Gastroesophageal sphincter (tissue), 4 donors: ENCODE measurements at places on chromosomes 6 and 20. TPM values are rescaled to one million over a fixed set of nuclear protein-coding genes. Genes with fewer than 3 reads are reported as not detected.

GRCh38 chr6:106527117-106527516 is 102.2 kb downstream of the RTN4IP1 start:
- no peak for ATAC-seq

Gene C6orf15
- not detected for total RNA-seq

DNA sequence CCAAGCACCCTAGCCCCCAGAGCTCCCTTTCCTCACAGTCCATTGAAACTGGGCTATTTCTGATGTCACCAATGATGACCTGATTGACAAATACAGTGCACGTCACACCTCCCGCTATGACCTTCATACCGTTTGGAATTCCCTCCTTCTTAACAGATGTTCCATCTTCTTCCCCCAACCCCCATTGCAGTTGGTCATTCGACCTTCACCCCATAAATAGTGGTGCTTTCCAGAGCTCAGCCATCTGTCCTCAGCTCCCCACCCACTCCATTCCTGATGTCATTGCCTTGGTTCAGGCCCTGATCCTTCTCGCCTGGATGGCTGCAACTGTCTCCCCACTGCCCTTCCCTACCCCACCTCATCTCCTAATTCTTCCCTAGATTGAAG is 198.5 kb downstream of the SOD2 start:
- no peak for ATAC-seq

Gene RAET1G
- total RNA-seq: 1.4 TPM

DNA sequence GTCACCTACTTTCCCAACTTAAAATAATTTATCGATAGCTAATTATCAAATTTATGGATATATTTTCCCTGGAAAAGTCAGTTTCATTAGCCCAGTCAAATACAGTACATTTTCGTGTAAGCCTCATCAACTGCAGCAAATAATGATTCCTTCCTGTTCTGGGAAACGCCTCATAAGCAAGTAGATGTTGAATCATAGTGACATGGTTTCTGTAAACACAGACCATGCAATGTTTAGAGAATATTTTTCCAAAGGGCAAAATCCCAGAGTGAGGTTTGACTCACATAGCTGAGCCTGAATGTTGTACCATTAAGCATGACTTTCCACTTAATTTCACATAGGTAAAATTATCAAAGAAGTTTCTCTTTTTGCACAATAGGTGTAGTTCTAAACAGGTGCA is 16.7 kb upstream of the VNN1 start:
- no peak for ATAC-seq

GRCh38 chr6:37205175-37205996 is 35.4 kb downstream of the PIM1 start:
- ATAC-seq: no peak

Gene NOX3
- total RNA-seq: 0.54 TPM

Gene TPBG
- total RNA-seq: 96.7 TPM

- no peak for ATAC-seq
Measured at GRCh38 chr6:37140145-37140544, 29.8 kb upstream of the PIM1 start.

DNA sequence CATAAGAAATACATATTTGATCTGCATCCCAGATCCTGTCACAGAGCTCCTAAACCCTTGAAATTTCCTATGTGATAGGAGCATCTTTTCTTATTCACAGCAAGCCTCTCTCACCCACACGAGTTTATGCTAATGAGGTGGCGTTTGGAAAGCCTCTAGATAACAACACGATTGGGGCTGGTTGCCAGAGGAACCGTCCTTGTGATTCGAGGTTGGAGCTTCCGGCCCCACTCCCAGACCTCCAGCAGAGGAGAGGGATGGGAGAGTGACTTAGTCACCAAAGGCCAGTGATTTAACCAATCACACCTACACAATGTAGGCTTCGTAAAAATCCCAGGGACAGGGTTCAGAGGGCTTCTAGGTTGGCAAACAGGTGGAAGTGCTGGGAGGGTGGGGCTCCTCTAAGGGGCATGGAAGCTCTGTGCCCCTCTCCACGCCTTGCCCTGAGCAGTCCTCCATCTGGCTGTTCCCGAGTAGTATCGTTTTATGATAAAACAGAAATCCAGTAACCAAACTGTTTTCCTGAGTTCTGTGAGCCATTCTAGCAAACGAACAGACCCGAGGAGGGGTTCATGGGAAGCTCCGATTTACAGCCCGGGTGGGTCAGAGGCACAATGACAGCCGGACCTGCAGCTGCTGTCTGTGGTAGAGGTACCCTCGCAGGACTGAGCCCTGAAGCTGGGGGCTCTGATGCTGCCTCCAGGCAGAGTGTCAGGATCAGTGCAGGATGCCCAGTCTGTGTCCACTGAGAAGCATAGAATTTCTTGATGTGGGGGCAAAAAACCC is 238.1 kb upstream of the ARID1B start:
- no peak for ATAC-seq

DNA sequence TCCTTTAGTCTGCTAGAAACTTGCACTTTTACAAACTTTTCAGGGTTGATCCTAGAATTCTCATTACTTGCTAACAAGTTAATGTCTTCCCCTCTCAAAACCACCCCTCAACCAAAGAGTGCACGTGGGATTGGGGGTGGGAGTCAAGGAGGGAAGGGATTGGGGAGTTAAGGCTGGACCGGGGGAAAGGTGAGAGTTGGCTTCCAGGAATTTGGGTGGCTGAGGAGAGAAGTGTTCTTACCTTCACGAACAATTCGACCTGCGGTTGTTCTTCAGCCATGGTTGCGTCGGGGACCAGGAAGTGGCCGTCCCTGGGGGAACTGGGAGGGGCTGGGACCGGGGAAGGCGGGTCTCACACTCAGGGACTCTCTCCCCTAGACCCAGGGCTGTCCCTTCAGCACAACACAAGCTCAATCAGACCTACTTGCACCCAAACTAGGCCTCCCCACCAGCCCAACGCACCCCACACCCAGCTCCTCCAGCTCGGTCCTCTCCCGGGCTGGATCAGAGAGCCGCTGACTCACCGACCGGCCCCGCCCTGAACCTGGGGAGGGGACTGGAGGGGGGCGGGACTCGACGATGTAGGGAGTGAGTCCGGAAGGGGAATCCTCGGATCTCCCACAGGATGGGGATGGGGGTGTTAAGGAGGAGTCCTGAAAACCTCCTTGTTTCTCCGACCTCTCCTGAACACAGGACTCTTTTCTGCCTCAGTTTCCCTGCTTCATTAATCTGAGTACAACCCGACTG is at the start of gene CLIC1:
CLIC1 (minus strand) TSS at position 510 of the 747 bp plus-strand sequence; CDS start at position 280, 230 bp downstream.
- peak; percentile 69 for ATAC-seq

DNA sequence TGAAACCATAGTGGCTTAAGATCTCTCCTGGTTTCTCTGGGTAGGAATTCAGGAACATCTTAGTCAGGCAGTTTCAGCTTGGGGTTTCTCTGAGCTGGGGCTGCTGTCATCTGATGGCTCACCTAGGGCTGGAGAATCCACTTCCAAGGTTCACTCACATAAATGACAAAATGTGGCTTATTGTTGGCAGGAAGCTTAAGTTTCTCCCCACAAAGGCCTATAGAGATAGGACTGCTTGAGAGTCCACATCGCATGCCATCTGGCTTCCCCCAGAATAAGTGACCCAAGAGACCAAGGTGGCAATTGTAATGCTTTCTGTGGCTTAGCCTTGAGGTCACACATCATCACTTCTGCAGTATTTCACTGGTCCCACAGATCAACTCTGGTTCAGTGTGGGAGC is 131.4 kb downstream of the EDN1 start:
- no peak for ATAC-seq

- ATAC-seq: no peak
Measured at GRCh38 chr6:54574671-54575070, 266.4 kb downstream of the TINAG start.

GRCh38 chr6:85416049-85416448 is 33.8 kb upstream of the NT5E start:
- ATAC-seq: no peak

GRCh38 chr20:31922181-31922580 is 29.7 kb downstream of the PDRG1 start:
- no peak for ATAC-seq

- ATAC-seq: peak; percentile 57
Measured at GRCh38 chr6:150373260-150373701, 4.5 kb downstream of the IYD start.

DNA sequence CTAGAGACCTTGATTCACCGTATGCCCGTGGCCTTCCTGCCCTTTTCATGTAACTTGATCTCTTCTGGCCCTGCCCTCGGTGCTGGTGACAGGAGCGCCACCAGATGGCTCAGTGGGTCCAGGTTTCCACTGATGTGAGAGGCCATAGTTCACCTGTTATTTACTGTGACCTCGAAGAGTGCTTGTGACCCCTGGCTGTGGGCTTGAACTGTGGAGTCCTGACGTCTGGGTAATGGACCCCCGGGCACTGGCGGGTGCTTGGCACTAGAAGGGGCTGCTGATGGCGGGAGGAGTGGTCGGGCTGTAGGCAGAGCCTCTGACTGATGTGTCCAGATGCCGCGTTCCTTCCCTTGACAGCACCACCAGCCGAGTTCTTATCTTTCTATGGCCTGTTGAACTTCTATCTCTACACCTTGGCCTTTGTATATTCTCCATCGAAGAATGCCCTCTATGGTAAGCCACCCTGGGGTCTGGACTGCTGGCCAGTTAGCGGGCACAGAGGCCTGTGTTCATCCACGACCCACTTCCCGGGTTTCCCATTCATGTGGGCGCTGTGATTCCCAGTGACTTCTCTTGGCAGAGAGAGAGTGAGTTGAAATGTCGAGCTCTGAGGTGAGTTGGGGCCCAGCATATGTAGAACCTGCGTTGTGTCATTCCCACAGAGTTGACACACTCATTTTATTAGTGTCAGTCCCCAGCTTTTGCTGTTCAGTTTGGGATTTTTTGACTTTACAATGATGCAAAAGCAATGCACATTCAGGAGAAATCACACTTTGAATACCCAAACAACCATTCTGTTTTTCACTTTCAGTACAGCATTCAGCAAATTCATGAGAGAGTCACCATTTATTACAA is 14.9 kb downstream of the DYNLT1 start:
- no peak for ATAC-seq

- no peak for ATAC-seq
Measured at GRCh38 chr6:138931660-138932059, 56.4 kb downstream of the REPS1 start.

Gene NRSN1
- 0.15 TPM for total RNA-seq

- no peak for ATAC-seq
Measured at GRCh38 chr20:20755674-20756319, 43.4 kb upstream of the RALGAPA2 start.
